ENCODE measurements at places on chromosomes 13 and 19.

DNA sequence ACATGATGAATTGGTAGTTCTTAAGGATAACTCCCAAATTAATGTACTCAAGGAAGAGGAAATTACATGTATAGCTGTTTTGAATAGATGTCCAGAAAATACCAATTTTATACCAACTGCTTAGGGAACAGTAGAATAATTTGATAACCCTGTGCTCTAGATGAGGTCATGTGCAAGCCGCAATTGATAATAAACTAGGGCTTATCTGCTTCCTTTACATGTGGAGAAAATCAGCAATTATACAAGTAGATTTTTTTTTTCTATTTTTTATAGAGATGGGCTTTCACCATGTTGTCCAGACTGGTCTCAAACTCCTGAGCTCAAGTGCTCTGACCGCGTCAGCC is 9.3 kb downstream of the TPT1 start:
- DNase-seq = no peak

DNA sequence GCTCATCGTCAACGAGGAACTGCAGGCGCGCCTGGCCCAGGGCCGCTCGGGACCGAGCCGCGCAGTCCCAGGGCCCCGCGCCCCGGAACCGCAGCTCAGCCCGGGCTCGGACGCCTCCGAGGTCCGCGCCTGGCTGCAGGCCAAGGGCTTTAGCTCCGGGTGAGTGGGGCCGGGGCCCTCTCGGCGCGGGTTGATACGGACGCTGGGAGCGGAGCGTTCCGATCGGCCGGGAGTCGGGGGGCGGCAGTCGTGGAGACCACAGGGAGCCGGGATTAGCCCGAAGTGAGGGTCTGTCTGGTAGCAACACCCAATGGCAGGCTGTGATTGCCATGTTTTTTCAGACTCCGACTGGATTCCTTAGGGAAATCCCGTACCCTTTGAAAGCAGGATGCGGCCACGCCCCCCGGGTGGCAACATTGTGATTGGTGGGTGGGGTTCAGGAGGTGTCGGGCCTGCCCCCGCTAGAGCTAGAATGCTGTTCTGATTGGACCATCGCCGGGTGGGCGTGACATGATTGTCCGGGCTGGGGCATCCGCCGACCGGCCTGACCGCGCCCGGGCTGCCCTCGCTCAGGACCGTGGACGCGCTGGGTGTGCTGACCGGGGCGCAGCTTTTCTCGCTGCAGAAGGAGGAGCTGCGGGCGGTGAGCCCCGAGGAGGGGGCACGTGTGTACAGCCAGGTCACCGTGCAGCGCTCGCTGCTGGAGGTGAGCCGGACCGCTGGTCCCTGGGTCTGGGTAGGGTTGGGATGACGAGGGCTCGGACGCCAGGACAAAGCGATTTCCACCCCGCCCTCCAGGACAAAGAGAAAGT is 11.3 kb downstream of the EPS8L1 start:
- peak; percentile 94 for DNase-seq

GRCh38 chr13:20121159-20121525 is 39.7 kb downstream of the GJA3 start:
- no peak for DNase-seq

GRCh38 chr13:36374063-36374462 is 27.9 kb upstream of the SPART start:
- no peak for DNase-seq

DNA sequence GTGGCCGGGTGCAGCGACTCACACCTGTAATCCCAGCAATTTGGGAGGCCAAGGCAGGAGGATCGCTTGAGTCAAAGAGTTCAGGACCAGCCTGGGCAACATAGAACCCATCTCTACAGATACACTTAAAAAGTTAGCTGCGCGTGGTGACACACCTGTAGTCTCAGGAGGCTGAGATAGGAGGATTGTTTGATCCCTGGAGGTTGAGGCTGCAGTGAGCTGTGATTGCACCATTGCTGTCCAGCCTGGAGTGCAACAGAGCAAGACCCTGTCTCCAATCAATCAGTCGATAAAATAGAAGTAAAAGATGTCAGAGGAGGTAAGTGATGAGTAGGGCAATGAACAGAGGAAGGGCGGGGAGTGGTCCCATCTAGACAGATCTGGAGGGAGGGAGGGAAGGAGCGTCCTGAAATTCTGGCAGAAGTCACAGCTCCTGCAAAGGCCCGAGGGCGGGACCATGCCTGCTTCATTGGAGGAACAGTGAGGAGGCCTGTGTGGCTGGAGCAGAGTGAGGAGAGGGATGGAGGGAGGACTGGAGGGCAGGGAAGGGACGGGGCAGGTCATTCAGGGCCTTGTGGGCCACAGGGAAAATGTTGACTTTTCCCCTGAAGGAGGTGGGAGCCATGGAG is 9.7 kb downstream of the SMIM24 start:
- no peak for DNase-seq

GRCh38 chr19:35098413-35099049 is 17.1 kb upstream of the FXYD3 start:
- DNase-seq = no peak

DNA sequence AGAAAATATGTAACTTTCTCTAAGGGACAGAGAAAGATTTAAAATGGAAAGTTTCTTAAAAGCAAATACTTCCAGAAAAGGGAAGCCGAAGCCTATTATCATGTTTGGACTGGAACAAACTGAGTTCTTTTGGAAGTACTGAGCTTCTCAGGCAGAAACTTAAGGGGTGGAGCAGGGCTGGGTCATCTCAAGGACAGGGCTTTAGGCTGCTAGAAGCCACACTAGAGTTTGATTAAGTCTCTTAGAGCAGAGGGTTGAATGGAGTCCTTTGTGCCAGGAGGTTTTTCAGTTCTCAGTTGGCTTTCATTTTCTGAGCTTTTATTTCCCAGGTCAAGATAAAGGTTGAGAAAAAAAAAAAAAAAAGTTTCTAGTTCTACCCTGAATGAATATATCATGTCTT is 432.7 kb downstream of the SLITRK5 start:
- no peak for DNase-seq

Data from adipocyte (in vitro differentiated cells).